ENCODE measurements at places on chromosomes 2 and 18. TPM values are rescaled to one million over a fixed set of nuclear protein-coding genes. Genes with fewer than 3 reads are reported as not detected.

The MYO5B gene
- 4.5 TPM for total RNA-seq

The CNTNAP5 gene
- total RNA-seq, result not detected

The GKN2 gene
- not detected for total RNA-seq

The UGT1A3 gene
- not detected for total RNA-seq

The HDAC4 gene
- total RNA-seq, result 27.7 TPM

The NYAP2 gene
- total RNA-seq, result not detected

The ZNF385B gene
- total RNA-seq, result 0.99 TPM

The PTH2R gene
- total RNA-seq, result not detected

The NGEF gene
- total RNA-seq, result not detected

The TUBB8B gene
- not detected for total RNA-seq

The KIAA2012 gene
- not detected for total RNA-seq

The ATP8B1 gene
- total RNA-seq, result 5.3 TPM

The BCL2L11 gene
- total RNA-seq, result 11.0 TPM

All from heart left ventricle (tissue), 16 donors.